ENCODE measurements at places on chromosomes 11 and 22. TPM values are rescaled to one million over a fixed set of nuclear protein-coding genes. Genes with fewer than 3 reads are reported as not detected.
A peak's percentile ranks its signal among the peaks of the same experiment; 100 is the strongest.

- no peak for DNase-seq
Observed at GRCh38 chr11:87970762-87971161, 204.5 kb downstream of the RAB38 start.

ZNRF3 gene
- total RNA-seq, result 6.3 TPM

DNA sequence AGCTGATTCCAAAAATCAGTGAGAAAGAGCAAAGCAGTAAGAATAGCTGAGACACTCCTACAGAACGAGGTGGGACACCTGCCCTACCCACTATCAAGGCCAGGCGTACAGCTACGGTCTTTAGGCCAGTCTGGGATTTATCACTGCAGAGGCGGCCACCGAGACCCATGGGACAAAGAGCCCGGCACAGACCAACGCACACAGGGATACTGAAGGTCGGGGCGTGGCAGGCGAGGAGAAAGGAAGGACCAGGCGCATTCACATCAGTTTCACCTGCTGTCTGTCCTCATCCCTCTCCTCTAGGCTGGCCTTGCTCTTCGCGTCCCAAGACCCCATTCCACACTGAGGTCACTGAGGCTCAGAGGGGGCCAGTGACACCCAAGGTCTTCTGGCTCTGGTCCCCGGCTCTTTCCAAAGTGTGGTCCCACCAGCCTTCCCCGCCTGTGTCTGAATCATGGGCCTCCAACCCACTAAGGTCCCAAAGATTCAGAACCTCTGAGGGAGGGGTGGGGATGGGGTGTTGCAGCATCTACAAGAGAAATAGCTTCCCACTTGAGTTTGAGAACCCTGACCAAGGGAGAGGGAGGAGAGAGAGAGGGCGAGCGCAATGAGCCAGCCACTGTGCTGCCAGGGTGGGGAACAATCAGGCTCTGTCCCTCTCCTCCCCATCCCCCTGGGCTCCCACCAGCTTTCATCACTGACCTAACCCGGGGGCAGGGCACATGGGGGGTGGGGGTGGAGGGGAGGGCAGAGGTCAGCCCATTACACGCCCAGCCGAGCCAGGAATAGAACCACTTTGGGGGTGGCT is 7.2 kb upstream of the PICK1 start:
- DNase-seq, result no peak

OR52I1 gene
- not detected for total RNA-seq

PANX2 gene
- total RNA-seq, result not detected

- no peak for DNase-seq
Observed at GRCh38 chr22:21754523-21754922, 18.9 kb upstream of the YPEL1 start.

KDM4E gene
- not detected for total RNA-seq

GRCh38 chr22:20419664-20419951 is 18.0 kb downstream of the SCARF2 start:
- DNase-seq, result no peak

USH1C gene
- not detected for total RNA-seq

KCNJ11 gene
- 0.11 TPM for total RNA-seq

GRCh38 chr22:31566484-31566883 is 70.1 kb downstream of the SFI1 start:
- DNase-seq, result no peak

DNA sequence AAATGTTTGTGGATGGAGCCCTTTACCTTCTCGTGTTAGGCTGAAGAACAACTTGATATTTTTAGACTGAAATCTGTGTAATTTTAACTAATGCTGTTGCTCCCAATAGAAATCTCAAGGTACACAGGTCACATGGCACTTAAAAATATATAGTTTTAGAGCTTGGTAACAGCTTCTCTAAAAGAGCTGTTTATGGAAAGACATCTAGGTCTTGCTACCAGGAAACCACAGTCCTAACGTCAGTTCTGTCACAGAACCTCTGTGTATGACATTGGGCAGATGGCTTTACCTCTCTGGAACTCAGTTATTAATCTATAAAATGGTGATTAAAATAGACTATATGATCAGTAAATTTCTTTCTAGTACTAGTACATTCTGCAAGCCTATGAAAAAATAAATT is 35.4 kb downstream of the PAK1 start:
- no peak for DNase-seq

GRCh38 chr11:116913000-116913399 is 75.6 kb upstream of the APOA1 start:
- DNase-seq, result peak; percentile 6

LMO2 gene
- 0.83 TPM for total RNA-seq

DNA sequence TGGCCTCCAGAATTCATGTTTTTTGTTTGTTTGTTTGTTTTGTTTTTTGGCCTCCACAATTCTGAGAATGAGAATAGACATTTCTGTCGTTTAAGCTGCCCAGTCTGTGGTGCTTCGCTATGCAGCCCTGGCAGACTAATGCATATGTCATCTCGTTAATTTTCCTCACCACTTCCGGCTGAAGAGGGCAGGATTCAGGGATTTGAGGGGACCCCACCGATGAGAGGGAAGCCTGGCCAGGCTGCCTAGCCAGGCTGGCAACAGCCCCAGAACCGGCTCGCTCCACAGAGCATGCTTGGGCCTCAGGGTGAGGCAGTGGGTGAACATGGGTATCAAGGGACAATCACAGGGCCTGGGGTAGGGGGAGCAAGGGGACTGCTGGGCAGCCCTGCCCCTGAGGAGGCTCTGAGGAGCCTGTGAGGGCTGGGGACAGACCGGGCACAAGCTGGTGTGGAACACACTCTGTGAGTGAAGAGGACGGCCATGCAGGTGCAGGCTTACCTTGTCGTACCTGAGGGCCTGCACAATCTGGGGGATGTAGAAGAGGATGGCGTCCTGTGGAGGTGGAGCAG is 47.8 kb upstream of the SERPIND1 start:
- peak; percentile 22 for DNase-seq

DNA sequence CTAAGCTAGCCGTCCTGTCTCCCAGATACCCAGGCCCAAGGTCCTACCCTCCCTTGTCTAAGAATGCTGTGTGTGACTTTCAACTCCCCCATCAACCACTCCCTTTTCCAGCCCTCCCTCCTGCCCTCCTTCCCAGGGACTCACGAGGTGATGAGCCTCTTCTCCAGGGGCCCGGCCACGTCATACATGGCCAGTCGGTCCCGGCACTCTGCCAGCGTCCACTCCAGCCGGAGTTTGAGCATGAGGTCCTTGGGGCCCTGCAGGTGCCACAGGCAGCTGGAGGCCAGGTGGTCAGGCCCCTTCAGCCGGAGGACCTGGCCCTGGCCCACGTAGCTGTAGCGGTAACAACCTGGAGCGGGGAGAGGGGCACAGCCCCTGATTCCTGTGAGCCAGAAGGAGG is 20.1 kb downstream of the TMPRSS6 start:
- DNase-seq, result no peak

DNA sequence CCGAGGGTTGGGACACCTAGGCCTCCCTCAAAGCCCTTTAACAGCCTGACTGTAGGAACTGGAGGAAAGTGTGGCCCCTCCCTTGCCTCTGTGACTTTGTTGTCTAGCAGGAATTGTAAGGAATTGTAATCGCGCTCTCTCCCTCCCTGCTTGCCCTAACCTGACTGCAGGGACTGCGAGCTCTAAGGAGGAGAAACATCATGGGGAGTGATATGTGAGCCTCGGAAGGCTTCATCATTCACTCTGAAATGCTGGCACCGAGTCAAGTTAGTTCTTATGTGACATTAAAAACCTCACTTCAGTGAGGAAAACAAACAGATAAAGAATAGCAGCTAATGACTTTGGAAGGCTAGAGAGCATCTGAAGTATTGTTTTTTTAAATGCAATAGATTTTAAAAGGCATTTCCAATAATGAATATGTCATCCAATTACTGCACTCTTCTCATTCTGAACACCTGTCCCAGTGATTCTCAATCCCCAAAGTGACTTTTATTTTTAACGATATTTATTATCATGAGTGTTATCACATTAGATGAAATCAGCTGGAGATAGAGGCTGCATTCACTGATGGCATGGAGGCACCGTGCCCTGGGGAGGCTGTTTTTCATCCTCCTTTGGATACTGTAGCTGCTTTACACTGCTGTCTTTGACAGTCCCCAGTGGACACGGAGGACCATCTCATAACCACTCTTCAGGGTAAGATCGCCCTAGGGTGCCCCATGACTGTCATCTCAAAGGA is 58.5 kb upstream of the NTM start:
- no peak for DNase-seq

RIBC2 gene
- total RNA-seq, result 0.58 TPM

APOA5 gene
- not detected for total RNA-seq

- DNase-seq, result no peak
Observed at GRCh38 chr22:50445071-50445879, 29.6 kb downstream of the SBF1 start.

- DNase-seq, result no peak
Observed at GRCh38 chr11:70587075-70587389, 188.7 kb downstream of the CTTN start.
